ENCODE measurements at places on chromosomes 7 and 10.

GRCh38 chr7:1745576-1746490, 75.8 kb downstream of the ELFN1 start:
- no peak for DNase-seq

- no peak for DNase-seq
These were observed 112.0 kb downstream of the PDE1C start for GRCh38 chr7:31958226-31958625.

DNA sequence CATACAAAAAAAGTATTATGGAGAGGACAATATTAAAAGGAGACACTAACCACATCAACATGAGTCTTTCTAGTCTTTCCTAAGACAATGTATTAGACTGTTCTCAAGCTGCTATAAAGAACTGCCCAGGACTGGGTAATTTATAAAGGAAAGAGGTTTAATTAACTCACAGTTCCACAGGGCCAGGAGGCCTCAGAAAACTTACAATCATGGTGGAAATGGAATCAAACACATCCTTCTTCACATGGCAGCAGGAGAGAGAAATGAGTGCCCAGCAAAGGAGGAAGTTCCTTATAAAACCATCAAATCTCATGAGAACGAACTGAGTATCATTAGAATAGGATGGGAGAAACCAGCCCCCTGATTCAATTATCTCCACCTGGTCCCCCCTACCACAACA, 25.7 kb downstream of the CACNA2D1 start:
- no peak for DNase-seq

DNA sequence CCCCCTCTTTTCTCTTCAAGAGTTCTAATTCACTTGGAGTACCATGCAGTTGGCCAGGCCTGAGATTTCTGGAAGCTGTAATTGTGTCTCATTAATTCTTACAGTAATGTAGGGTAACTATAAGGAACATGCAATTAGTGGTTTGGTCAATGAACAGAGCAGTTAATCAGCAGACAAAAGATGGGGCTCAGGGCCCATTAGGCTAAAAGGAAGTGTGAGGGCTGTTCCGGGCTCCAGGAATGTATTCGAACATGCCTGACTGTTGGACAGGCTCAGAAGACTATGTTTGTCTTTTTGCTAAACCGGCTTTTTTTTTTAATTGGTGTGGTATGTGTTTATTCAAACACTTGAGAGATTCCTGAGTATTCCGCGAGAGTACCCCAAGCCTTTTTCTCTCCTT, 42.5 kb upstream of the FZD8 start:
- DNase-seq, result no peak

DNA sequence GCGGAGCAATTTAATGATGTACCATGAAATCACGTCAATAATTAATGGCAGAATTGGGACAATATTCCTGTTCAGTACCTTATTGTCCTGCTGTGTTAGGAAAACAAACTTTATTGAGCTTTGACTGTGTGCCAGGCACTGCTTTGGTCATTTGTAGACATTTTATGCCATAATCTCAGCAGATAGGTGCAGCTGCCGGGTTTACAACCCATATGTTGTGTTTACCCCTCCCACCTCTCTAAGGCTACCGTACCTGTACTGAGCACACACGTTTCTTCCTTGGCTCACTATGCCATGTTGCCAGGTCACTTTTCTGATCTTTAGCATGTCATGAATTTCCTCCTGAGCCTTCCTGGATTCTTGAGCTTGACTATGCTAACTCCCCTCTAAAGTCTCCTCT, 422.2 kb downstream of the PHTF2 start:
- DNase-seq, result no peak

- no peak for DNase-seq
These were observed 261.9 kb downstream of the ARL4A start for GRCh38 chr7:12949060-12949931.

DNA sequence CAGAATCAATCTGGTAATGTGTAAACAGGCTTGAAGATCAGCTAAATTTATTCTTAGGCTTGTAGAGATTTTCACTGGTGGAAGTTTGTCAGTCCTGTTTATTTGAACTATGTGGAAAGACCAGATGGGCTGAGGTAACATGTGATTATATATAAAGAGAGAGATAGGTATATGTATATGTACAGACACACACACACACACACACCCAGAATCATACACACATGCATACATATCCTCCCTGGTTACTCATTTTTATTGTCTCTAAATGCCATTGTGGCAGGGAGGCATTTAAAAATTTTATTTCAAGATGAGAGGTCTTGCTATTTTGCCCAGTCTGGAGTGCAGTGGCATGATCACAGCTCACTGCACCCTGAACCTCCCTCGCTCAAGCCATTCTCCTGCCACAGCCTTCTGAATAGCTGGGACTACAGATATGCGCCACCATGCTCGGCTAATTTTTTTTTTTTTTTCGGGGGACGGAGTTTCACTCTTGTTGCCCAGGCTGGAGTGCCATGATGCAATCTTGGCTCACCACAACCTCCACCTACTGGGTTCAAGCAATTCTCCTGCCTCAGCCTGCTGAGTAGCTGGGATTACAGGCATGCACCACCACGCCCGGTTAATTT, 78.1 kb upstream of the CYTH3 start:
- no peak for DNase-seq

DNA sequence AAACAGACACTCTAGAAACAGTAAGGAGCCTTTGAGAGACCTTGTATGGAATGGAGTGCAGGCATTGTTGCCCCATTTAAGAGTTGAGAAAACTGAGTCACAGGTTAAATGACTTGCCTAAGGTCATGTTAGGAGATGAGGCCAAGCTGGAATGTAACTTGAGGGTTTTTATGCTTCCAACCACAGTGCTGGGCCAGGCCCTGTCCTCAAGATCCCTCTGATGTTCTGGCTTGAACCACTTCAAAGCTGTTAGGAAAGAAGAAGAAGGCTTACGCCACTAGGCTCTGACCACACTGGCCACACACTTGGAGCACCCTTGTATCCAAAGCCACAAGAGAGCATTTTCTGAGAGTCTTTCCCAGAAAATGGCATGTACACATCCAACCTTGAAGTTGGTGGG, 42.7 kb downstream of the PLAU start:
- DNase-seq, result no peak

DNA sequence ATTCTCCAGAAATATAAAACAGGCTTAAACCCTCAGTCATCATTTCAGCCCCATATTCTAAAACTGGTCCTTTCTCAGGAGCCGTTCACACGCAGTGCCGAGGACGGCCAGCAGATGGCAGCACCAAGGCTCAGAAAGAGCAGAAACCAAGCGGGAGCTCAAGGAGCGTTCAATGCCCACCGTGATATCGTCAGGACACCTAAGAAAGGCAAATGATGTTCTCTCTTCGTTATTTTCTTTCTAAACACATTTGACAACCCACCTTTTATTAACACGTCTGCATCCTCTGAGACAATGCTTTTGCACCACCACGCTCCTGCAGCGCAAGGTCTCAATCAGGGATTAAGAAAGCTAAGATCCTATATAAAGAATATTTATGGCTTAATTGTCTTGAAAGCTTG, 45.7 kb upstream of the RBM33 start:
- DNase-seq, result peak; percentile 85

DNA sequence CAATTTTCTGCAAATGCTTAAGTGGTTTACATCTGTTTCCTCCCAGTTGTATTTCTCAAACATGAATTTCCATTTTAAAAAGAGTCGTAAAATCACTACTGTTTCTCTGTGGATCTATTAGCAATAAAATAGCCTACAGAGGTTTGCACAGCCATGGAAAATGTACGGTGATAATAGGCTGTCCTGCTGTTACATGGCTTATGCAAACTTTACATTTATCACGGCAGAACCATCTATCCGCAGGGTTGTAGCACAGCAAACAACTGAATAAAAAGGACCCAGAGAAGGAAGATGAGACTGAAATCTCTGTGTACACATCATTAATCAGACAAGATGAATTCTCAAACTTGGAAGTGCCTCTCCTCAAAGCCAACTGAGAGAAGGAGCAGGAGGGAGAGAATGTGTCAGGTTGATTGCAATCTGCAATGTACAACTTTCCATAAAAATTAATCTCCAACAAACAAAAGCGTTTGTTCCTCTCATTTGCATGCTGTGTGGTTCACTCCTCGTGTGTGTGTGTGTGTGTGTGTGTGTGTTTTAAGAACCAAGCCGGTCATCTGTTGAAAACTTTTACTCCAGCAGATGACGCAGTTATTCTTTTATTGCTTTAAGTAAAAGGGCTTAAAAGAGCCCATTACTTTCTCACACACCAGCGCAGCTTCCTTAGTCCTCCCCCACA, 279.3 kb downstream of the SKAP2 start:
- no peak for DNase-seq

DNA sequence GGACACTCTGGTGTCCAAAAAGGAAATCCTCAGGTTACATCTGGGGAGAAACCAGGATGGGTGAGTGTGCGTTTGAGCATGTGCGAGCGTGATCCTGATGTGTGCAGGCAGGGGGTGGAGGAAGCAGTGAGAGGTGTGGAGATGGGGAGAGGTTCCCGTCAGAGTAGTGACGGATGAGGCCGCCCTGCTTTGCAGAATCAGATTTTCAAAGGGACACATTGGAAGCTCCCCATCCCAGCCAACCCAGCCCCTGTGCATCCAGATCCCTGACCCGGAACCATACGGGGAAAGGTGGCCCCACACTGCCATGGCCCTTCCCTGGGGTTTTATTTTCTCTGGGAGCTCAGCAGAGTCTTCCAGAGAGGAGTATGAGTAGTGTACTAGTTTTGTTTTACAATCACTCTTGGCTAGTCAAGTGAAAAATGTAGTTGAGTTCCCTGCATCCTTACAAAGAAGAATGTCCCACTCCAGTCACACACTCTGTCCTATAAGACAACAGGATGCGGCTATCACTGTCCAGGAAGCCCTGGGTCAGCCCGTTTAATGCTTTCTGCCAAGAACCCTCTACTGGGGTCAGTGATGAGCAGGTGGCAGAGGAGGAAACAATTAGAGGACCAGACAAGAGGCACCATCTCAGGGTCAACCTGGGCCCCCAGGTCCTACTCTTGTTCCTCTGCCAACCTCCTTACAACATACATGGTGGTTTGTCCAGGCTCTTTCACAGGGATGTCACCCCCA, 46.8 kb upstream of the PDLIM1 start:
- no peak for DNase-seq

- no peak for DNase-seq
These were observed at the start of gene AS3MT for GRCh38 chr10:102869258-102870198. AS3MT (plus strand) TSS chr10:102869470; CDS start chr10:102869593, 123 bp downstream.

GRCh38 chr10:86164174-86164774, 202.3 kb downstream of the GRID1 start:
- DNase-seq, result no peak

- no peak for DNase-seq
These were observed 59.9 kb downstream of the PWWP2B start for GRCh38 chr10:132456881-132457280.

DNA sequence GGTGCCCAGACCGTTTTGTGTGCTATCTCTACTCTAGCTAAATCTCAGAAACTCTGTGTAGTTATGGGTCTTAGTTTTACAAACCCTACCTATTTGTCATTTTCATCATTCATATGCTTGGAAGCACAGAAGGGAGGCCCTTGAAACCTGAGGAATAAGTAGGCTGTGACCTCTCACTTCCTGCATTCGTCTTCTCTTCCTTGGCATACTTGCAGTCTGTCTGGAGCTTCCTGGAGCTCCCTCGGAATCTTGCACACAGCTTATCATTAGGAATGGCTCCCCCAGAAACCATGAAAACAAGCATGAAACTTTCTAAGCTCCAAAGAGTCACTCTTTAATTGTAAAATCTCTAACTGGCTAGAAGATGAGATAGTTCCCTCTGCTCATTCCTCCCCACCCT, 376.9 kb upstream of the MYO3A start:
- no peak for DNase-seq

DNA sequence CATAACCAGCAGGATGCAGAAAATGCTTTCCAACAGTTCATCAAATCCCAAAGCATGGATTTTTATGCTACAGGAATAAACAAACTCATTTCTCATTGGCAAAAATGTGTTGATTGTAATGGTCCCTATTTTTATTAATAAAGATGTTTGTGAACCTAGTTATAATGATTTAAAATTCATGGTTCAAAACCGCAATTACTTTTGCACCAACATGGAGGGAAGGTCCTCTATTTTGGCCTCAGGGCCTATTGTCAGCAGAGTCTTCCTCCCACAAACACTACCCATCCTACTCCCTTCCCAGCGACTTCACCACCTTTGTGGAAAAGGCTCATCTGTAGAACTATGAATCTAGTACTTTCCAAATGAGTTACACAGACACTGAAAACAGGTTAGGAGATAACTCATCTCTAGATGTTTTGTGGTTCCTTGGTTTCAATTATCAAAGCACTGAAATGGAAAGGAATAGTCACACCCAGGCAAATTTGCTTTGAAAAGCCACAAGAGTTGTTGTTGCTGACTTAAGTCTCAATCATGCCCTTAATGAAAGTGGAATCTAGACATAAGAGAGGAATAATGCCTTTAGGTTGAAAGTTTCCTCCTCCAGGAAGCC, 59.4 kb upstream of the FRMD4A start:
- no peak for DNase-seq

GRCh38 chr10:101838416-101838970, 5.1 kb downstream of the KCNIP2 start:
- DNase-seq, result no peak

GRCh38 chr7:92608380-92609322, 18.5 kb upstream of the FAM133B start:
- DNase-seq, result no peak

DNA sequence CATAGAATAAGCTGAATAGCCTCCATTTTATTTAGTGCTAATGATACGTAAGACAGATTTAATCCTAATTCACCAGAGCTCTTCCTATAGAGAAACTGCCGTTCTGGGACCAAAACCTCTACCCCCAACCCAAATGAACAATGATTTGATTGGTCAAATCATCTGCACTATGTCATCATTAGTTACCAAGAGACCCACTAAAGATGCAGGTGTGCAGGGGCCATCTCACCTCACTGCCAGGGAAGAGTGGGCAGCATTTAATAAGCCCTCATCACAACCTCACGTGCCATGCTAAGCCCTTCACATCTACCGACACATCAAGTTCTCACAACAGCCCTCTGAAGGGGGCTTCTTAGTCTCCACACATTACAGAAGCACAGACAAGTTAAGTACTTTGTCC, 87.0 kb downstream of the VIPR2 start:
- DNase-seq, result no peak

GRCh38 chr10:21207852-21208646, 310.9 kb upstream of the NEBL start:
- no peak for DNase-seq

- DNase-seq, result no peak
These were observed 268.3 kb upstream of the SHH start for GRCh38 chr7:156080596-156080995.

DNA sequence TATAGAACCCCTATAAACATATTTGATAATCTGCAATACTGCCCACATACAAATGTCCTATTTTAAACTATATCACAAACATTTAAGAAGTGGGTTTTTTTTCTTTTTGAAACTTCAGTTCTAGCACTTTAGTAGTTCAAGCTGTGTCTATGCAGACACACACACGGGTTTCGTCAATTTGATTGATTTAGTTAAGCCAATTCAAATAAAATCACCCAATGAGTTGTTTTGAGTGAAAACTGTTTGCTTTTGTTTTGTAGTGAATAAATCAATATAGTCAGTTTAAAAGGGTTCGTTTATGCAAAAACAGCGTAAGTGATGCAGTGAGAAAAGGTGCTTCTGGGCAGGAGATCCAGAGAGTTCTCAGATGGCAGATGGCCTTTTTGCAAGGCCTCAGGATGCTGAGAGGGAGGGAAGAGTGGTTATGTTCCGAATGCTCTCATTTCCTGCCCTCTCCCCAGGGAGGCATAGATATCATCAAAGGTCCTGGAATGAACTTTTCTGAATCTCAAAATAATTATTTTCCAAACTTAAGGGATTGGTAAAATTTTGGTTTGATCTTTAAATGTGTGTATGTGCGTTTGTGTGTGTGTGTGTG, 102.7 kb downstream of the AGMO start:
- DNase-seq, result no peak

- DNase-seq, result no peak
These were observed 76.1 kb downstream of the ZNF277 start for GRCh38 chr7:112282476-112283188.
